ENCODE measurements at places on chromosomes 1 and 21.

GRCh38 chr1:243595527-243596210, 254.4 kb downstream of the AKT3 start:
- no peak for DNase-seq

- no peak for DNase-seq
Measured at GRCh38 chr1:110091791-110092190, 20.5 kb upstream of the UBL4B start.

- DNase-seq, result no peak
Measured at GRCh38 chr1:61757950-61758349, 15.7 kb downstream of the PATJ start.

- no peak for DNase-seq
Measured at GRCh38 chr1:24236789-24237371, 49.8 kb upstream of the IFNLR1 start.

- DNase-seq, result no peak
Measured at GRCh38 chr1:230194525-230194924, 127.5 kb downstream of the GALNT2 start.

DNA sequence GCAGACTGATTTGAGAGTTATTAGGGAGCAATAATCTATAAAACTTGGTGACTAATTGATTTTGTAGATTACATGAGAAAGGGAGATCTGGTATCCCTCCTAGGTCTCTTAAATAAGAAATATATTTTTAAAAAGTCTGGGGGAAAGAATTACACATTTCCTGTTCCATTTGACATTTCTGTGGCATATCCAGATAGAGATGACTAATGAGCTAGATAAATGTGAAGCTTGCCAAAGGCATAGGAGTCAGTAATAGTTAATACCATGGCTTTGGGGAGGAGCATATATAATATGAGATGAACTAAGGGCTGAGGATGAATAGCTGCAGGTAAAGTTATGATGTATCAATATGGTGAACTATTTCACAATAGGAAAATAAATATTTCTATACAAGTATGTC, 663.7 kb downstream of the PTPRC start:
- DNase-seq, result no peak

- DNase-seq, result no peak
Measured at GRCh38 chr1:190942475-190942874, 464.8 kb upstream of the BRINP3 start.

GRCh38 chr1:46613661-46614603, 2.7 kb downstream of the MOB3C start:
- DNase-seq, result peak; percentile 80

DNA sequence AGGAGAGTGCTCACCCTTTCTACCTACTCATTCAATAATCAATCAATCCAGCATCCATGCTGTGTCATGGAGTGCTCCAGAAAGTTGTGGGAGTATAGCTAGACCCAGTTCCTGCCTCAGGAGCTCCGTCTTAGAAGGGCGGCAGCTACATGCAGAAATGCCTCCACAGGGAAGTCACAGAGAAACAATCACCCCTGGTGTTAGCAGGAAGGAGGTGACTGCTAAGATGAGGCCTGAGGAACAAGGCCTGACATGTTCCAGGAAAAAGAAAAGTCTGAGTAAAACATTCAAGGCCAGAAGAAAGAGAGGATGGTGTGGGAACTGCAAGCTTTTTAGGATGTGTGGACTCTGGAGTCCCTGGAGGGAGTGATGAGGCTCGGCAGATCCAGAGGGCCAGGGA, 142.5 kb upstream of the MAGI3 start:
- DNase-seq, result no peak

DNA sequence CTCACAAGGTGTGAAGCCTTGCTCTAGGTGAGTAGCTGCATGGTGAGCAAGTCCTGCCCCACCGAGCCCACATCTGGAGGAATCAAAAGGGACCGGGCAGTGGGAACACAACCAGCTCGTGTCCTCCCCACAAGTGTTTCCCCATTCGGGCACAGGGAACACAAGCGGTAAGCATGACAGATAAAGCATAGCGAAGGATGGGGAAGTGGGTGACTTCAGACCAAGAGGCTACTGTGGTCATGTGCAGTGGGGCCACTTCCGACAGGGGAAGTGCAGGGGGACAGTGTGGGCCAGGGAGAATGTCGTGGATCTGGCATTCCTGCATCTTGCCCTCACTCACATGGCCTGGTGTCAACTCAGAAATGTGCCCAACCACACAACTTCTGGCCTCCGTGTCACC, 306.2 kb downstream of the FAM72C start:
- no peak for DNase-seq

- no peak for DNase-seq
Measured at GRCh38 chr1:207429963-207430362, 24.2 kb upstream of the CR2 start.

GRCh38 chr21:36684957-36685714, 13.8 kb upstream of the SIM2 start:
- DNase-seq, result no peak

GRCh38 chr1:241592273-241592958, 47.8 kb downstream of the CHML start:
- no peak for DNase-seq

DNA sequence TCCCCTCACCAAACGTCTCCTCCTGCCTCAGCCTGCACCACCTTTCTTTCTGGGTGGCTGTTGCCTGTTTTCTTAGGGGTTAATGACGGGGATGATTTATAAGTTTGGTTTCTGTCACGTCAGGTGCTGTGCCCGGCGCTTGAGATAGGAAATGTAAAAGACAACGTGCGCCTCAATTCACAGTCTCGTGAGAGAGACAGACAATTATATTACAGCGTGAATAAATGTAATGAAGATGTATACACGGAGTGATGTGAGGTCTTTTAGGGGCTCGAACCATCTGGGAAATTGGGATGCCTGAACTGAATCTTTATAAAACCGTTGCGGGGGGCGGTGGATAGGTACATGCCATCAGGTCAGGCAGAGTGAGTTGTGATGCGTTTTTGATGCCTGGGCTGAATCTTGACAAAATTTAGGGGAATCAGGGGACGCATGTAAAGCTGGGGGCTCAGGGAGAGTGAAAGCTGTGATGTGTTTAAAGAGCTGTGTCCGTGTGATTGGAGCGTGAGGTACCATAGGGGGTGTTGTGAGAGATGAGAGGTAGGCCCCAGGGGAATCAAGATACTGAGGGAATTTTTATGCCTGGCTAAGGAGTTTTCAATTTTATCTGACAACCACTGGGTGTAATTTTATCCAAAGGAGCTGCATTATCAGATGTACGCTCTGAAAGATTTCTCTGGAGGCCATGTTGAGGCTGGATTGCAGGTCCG, 831 bp downstream of the TIPRL start:
- DNase-seq, result no peak

- DNase-seq, result peak; percentile 27
Measured at GRCh38 chr1:5575396-5575940, 416.8 kb downstream of the NPHP4 start.

GRCh38 chr1:220123889-220124288, 30.0 kb downstream of the IARS2 start:
- DNase-seq, result no peak

DNA sequence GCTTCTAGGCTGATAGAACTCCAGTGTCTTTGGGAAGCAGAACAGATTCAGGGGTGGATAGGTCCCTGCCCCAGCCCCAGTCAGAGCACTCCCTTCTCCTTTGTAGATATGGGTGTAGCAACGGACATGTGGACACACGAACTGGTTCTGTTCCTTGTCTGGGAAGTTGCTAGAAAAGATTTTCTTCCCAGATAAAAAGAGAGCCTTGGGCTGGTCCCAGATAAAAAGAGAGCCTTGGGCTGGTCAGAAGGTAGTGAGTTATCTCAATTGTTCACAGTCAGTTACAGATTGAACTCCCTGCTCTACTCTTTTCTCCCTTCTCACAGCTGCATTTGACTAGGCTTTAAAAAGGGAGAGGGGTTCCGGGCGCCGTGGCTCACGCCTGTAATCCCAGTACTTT, 7.4 kb upstream of the EFNA1 start:
- DNase-seq, result no peak

GRCh38 chr1:34186741-34187494, 10.2 kb downstream of the C1orf94 start:
- no peak for DNase-seq

DNA sequence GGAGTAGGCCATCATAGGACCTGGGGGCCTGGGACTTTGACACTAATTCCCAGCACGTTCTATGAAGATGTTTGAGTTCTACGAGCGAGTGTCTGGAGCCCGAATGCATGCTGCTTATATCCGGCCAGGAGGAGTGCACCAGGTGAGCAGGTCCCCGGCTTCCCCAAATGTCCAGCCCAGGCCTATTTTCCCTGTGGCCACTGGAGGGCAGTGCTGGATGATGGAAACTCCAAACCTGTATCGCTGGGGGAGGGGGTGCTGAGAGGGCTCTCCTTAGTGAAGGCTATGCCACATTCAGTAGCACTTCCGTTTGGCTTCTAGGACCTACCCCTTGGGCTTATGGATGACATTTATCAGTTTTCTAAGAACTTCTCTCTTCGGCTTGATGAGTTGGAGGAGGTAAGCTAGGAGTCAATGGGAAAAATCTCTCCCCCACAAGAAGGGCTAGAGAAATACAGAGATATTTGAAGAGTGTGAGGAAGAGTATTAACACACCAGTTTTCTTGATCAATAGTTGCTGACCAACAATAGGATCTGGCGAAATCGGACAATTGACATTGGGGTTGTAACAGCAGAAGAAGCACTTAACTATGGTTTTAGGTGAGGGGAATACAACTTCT, 5.2 kb upstream of the FCER1G start:
- peak; percentile 81 for DNase-seq

GRCh38 chr21:35244514-35244913, 195.4 kb upstream of the RUNX1 start:
- no peak for DNase-seq

DNA sequence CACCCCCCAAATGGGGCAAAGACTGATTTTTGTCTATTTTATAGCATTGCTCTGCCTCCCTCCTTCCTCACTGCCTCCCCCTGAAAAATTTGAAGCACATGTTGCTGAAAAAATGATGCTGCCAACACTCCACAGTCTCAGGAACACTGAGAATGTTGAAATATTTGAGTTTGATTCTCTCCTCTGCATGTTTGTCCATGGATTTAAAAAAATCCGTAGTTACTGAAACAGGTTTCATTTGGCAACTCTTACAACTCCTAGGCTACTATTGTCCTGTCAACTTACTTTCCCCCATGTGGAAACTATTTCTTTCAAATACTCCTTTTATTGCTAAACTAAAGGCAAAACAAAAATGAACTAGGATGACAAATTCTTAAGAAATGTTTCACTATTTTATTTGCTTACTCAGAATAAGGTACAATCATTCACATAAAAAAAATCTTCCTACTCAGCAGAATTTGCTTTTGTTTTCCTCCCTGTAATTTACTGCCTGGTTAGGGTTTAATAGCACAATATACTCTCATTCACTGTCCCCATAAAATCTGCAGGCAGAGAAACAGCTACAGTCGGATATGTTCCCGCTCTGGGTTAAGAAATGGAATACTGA, 50.2 kb downstream of the C21orf91 start:
- DNase-seq, result no peak

GRCh38 chr1:163013826-163014600, 55.1 kb upstream of the RGS4 start:
- no peak for DNase-seq

GRCh38 chr1:70438529-70438928, 27.5 kb downstream of the CTH start:
- no peak for DNase-seq

- no peak for DNase-seq
Measured at GRCh38 chr1:177820213-177820612, 149.6 kb downstream of the SEC16B start.

GRCh38 chr1:197440715-197441114, 172.7 kb downstream of the CRB1 start:
- DNase-seq, result no peak

DNA sequence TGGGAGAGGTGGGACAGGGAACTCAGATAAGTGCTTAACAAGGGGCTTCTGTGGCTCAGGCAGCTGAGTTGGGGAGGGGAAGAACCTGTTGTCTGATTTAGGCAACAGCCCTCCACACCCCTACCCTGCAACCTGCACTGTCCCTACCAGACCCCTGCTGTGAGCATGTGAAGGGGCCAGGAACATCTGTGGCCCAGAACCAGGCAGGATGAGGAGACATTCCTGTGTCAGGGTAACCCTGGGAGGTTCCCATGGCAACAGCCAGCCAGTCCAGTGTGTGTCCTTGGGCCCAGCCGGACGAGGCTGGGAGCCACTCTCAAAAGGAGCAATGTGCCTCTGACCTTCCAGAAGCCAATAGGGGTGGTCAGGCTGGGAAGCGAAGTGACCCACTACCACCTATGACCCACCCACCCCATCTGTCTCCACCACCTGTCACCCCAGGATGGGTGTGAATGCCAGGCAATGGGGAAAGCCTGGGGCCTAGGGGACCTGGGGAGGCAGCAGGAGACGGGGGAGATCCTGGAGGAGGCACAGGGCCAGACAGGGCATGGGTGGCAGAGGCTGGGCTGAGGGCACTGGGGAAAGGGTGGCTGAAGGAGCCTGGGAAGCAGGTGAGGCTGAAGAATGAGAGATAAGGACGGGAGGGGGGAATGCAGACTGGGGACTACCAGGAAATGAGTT, 5.0 kb upstream of the PMVK start:
- DNase-seq, result peak; percentile 86

GRCh38 chr1:228160201-228160761, 5.3 kb upstream of the IBA57 start:
- no peak for DNase-seq

DNA sequence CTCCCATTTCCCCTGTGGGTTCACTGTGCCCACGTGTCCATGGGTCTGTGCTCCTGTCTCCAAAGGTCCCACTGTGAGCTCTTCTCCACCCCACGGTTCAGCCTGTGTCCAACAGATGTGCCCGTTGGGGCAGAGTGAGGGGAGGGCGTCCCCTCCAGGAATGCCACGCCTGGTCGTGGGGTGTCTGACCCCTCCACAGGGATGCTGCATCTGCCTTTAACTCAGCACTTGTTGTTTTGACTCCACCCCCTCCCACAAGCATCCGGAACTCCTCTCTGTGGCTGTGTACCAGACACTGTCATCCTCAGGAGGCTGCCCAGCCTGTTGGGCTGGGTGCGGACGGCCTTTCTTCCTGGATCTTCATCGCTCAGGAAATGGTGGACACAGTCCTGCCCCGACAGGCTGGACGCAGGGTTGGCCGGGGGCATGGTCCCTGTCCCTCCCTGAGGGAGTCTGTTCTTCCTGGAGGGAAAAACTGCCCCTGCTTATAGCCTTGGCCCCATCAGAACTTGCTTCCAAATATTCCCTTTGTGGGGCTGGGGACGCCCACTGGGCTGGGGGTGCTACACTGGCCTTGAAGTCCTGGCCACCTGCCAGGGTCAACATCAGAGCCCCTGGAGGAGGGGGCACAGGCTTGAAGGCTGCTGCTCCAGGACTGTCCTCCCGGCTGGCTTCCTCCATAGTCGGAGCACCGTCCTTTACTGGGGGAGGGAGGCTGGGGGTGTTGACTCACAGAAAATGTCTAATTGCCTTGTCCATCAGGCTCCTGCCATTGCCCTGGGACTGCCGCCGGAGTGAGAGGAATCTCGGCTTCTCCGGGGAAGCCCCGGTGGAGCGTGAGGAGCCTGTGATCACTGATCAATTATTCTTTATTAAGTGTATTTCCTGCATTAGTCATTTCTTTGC, 182.0 kb upstream of the C1orf174 start:
- DNase-seq, result no peak
